Stimulated activated CD8-positive, alpha-beta memory T cell treated with anti-CD3 and anti-CD28 coated beads, Interleukin-4, amount 100 ng/mL, for 24 hours (primary cell): ENCODE measurements at places on chromosomes 6 and 20.

- no peak for DNase-seq
Observed at GRCh38 chr6:124026694-124027093, 223.0 kb downstream of the NKAIN2 start.

DNA sequence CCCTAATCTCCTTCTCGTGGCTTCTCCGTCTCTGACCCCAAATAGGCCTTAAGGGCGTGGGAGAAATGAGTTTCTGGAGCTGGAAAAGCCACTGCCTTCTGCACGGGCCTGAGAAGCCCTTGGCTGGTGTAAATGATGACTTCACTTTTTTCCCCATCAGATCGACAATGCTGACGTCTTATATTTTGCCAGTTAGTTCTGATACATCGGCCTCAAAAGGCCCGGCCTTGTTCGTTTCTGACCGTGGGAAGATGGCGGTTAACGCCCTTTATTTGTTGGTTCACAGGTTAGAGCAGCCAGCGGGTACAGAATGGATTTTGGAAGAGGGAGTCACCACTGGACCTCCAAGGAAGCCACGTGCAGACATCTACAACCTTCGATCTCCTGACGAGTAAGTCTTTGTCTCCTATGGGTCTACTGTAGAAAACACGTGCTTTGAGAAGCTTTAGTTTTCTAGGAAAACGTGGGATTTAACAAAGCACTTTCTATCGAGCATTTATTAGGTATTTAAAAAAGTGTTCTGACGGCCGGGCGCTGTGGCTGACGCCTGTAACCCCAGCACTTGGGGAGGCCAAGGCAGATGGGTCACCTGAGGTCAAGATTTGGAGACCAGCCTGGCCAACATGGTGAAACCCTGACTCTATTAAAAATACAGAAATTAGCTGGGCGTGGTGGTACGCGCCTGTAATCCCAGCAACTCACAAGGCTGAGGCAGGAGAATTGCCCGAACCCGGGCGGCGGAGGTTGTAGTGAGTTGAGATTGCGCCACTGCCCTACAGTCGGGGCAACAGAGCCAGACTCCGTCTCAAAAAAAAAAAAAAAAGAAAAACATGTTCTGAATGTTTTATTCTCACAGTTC, 1.2 kb upstream of the ZNFX1 start:
- peak; percentile 24 for DNase-seq

GRCh38 chr6:135784507-135784906, 67.0 kb upstream of the PDE7B start:
- DNase-seq, result no peak

- DNase-seq, result no peak
Observed at GRCh38 chr20:48532028-48532427, 295.8 kb downstream of the PREX1 start.

DNA sequence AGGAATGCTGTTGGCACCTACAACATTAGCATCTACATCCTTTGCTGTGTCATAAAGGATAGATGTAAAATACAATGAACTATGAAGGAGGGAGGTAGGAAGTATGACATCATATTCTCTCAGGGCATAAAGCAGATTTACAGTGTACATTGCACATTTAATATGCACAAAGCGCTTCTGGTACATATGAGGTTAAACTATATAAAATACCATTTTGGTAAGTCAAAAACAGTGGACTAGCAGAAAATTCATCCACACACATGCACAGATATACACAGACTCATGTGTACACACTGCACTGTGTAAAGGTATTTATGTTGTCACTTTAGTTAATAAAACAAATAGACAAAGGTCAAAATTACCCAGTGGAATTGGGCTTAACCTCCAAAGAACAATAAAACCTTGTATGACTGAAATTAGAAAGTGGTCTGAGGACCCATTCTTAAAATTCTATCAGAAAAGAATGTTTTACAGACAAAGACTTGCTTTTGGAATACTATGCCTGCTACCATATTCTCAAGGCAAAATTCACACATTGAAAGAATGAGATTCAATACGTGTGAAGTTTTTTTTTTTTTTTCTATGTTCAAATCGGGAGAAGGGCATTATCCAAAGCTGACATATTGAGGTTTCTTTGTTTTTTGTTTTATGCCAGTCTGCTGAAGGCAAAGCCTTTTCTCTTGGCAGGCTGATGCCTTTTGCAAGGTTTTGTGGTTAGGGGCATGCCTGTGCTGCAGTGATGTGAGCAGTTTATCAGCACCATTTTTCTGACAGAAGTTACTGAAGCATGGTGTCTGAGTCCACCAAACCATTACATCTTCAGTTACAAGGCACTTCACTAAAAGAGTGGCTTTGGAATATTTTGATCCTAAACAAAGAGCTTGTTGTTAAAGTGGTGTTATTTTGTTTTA, 199.0 kb downstream of the PLCB1 start:
- no peak for DNase-seq

GRCh38 chr20:32332614-32333013, 25.5 kb upstream of the ASXL1 start:
- DNase-seq, result no peak

DNA sequence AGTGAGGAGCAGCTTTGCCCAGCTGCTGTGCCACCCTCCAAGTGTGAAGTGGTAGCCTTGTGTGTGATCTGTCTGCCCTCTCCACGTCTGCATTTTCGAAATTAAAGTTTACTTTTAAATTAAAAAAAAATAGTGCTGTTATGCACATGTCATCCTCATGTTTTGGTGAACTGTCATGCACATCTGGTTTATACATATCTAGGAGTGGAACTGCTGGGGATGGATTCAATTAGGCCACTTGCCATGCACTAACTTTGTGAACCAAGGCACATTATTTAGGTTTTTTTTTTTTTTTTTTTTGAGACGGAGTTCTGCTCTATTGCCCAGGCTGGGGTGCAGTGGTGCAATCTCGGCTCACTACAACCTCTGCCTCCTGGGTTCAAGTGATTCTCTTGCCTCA, 3.6 kb downstream of the GTSF1L start:
- no peak for DNase-seq
